ENCODE measurements at places on chromosomes 4 and X.
A peak's percentile ranks its signal among the peaks of the same experiment; 100 is the strongest.

GRCh38 chr4:127782275-127783025 lies at the start of gene HSPA4L:
HSPA4L (plus strand) TSS chr4:127782322; CDS start chr4:127782551, 229 bp downstream.
- H3K4me3 ChIP-seq, result peak within 1 kb of the TSS; percentile 91
- peak; percentile 50 for DNase-seq
- H3K4me1 ChIP-seq, result peaks cover 12% of the 10 kb centered on the region
- peaks cover 57% of the 10 kb centered on the region for H3K27me3 ChIP-seq

GRCh38 chrX:148314876-148315275 lies 185.5 kb upstream of the AFF2 start:
- DNase-seq, result no peak
- no peaks in the 10 kb centered on the region for H3K36me3 ChIP-seq
- H3K27ac ChIP-seq, result no peak overlapping the region

DNA sequence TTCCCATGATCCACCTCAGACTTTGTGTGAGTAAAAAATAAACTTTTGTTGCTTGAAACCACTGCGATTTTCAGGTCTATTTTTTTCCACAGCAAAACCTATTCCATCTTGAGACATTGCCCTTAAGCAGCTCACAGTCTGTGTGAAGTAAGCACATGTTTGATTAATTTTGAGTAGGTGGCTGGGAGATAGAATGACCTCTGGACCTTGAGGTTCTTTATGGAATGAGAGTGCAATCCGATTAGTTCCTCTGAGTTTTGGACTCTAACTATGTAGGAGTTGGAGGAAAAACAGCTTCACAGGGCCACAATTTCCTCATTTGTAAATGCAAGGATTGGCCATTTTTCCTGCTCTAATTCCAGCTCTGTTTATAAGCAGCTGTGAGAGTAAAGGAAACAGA lies 234.1 kb upstream of the IGFBP7 start:
- H3K4me1 ChIP-seq, result no peaks in the 10 kb centered on the region
- H3K36me3 ChIP-seq, result no peaks in the 10 kb centered on the region
- H3K4me3 ChIP-seq, result no peak overlapping the region
- peaks cover 5% of the 10 kb centered on the region for H3K27me3 ChIP-seq
- no peak overlapping the region for H3K27ac ChIP-seq

GRCh38 chr4:6804082-6804752 lies 21.7 kb downstream of the KIAA0232 start:
- H3K27me3 ChIP-seq, result no peaks in the 10 kb centered on the region
- H3K36me3 ChIP-seq, result peaks cover 22% of the 10 kb centered on the region
- H3K27ac ChIP-seq, result peak overlapping the region; percentile 11
- H3K4me3 ChIP-seq, result no peak overlapping the region

DNA sequence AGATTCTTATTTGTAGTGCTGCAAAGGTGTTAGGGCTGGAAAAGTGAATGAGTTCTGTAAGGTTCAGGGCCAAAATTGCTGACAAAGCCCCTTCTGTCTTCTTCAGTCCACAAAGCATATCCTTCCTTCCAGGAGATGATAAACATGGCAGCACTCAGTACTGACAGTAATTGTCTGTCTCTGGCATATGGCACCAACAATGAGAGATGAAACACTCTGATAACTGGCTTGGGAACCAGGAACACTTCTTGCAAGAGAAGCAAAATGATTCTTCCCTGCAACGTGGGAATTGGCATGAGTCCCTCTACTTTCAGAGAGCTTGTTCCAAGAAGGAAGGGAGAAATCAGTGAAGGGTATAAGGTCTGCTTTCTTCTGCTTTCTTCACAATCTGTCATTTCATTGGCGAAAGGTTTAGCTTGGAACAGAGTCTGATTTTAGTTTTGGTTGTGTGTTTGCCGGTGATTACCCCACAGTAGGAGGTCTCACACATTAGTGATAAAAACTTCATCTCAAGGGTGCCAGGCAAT lies 963.3 kb downstream of the NLGN4X start:
- no peak overlapping the region for H3K27ac ChIP-seq
- DNase-seq, result no peak
- H3K36me3 ChIP-seq, result no peaks in the 10 kb centered on the region
- no peaks in the 10 kb centered on the region for H3K27me3 ChIP-seq
- no peak overlapping the region for H3K4me3 ChIP-seq

GRCh38 chrX:120446498-120446897 lies 22.6 kb downstream of the LAMP2 start:
- H3K27ac ChIP-seq, result no peak overlapping the region
- peaks cover 42% of the 10 kb centered on the region for H3K36me3 ChIP-seq
- H3K4me3 ChIP-seq, result no peak overlapping the region
- H3K4me1 ChIP-seq, result no peaks in the 10 kb centered on the region
- H3K27me3 ChIP-seq, result no peaks in the 10 kb centered on the region
- DNase-seq, result no peak

- no peaks in the 10 kb centered on the region for H3K4me1 ChIP-seq
- H3K4me3 ChIP-seq, result no peak overlapping the region
- no peaks in the 10 kb centered on the region for H3K27me3 ChIP-seq
- no peaks in the 10 kb centered on the region for H3K36me3 ChIP-seq
- no peak overlapping the region for H3K27ac ChIP-seq
Measured at GRCh38 chrX:120653000-120653399, 23.1 kb upstream of the C1GALT1C1 start.

- H3K36me3 ChIP-seq, result no peaks in the 10 kb centered on the region
- no peak overlapping the region for H3K27ac ChIP-seq
- H3K4me1 ChIP-seq, result no peaks in the 10 kb centered on the region
- no peak for DNase-seq
- H3K27me3 ChIP-seq, result peaks cover 7% of the 10 kb centered on the region
Measured at GRCh38 chrX:150201841-150202240, 161.3 kb upstream of the MAMLD1 start.

GRCh38 chrX:115624916-115625315 lies 63.9 kb downstream of the PLS3 start:
- DNase-seq, result no peak
- peaks cover 5% of the 10 kb centered on the region for H3K4me1 ChIP-seq
- peak overlapping the region; percentile 81 for H3K27ac ChIP-seq
- no peak overlapping the region for H3K4me3 ChIP-seq
- no peaks in the 10 kb centered on the region for H3K27me3 ChIP-seq

DNA sequence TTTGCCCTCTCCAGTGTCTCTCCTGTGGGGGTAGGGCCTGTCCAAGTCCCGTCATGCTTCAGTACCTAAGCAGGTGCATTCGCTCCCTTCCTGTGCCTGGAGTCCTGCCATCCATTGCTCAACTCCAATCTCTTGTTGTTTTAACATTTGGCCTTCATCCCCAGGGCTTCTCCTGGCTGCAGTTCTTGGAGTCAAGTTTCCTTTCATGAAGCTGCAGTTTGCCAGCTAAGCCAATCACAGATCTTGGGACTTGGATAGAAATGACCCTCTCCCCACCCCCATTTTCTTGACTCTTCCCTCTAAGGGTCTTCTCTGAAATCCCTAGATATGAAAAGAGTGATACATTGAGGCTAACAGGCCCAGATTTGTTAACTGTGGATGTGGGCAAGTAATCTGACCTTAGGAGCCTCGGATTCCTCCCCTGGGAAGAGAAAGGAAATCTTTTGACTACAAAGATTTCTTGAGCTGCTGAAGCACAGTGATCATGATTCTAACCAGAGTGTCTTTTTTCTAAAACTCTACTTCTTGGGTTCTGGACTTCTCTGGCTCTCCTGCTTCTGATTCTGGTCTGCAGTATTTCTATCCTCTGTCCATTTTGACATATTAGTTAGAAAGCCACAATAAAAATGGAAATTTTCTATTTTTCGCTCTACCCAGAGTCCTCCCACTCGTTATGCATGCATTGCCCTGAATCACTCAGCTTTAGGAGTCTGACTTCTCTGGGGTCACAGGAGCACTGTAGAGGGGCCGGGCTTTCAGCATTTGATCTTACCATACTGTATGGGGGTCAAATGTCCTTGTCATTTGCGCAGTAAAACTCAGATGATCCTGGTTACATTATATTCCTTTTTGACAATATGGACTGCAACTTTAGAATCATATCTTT lies 61.0 kb downstream of the CHRNA9 start:
- H3K27ac ChIP-seq, result peak overlapping the region; percentile 87
- no peaks in the 10 kb centered on the region for H3K36me3 ChIP-seq
- H3K27me3 ChIP-seq, result peaks cover 3% of the 10 kb centered on the region

DNA sequence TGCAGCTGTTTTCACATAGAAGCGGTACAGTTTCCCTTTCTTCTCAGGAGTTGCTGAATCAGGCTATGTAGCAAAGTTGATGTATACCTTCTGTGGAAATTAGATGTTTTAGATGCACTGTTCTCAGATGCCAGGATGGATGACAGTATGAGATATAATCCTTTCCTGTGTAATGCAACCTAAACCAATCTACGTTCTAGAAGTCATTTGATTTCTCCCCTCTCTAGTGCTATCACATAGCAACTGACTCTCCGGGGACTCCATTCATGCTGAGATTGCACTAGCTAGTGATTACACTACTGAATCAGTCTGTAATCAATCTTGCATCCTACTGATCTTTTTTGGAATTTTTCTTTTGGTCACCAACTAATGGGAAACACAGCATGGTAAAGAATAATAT lies 1881.7 kb downstream of the PCDH7 start:
- no peaks in the 10 kb centered on the region for H3K27me3 ChIP-seq
- DNase-seq, result no peak
- no peaks in the 10 kb centered on the region for H3K36me3 ChIP-seq
- H3K4me1 ChIP-seq, result no peaks in the 10 kb centered on the region
- no peak overlapping the region for H3K4me3 ChIP-seq
- H3K27ac ChIP-seq, result no peak overlapping the region

GRCh38 chr4:140839406-140839805 lies 83.2 kb upstream of the TBC1D9 start:
- peaks cover 4% of the 10 kb centered on the region for H3K4me1 ChIP-seq
- H3K27me3 ChIP-seq, result peaks cover 8% of the 10 kb centered on the region
- H3K27ac ChIP-seq, result no peak overlapping the region
- DNase-seq, result no peak

- peaks cover 42% of the 10 kb centered on the region for H3K4me1 ChIP-seq
- H3K27ac ChIP-seq, result no peak overlapping the region
- no peak overlapping the region for H3K4me3 ChIP-seq
- no peaks in the 10 kb centered on the region for H3K36me3 ChIP-seq
Measured at GRCh38 chr4:2288051-2288541, 26.2 kb upstream of the MXD4 start.

- H3K4me3 ChIP-seq, result no peak overlapping the region
- no peaks in the 10 kb centered on the region for H3K27me3 ChIP-seq
- DNase-seq, result no peak
- no peaks in the 10 kb centered on the region for H3K36me3 ChIP-seq
- H3K4me1 ChIP-seq, result peaks cover 5% of the 10 kb centered on the region
Measured at GRCh38 chr4:97656044-97656720, 487.1 kb downstream of the STPG2 start.

DNA sequence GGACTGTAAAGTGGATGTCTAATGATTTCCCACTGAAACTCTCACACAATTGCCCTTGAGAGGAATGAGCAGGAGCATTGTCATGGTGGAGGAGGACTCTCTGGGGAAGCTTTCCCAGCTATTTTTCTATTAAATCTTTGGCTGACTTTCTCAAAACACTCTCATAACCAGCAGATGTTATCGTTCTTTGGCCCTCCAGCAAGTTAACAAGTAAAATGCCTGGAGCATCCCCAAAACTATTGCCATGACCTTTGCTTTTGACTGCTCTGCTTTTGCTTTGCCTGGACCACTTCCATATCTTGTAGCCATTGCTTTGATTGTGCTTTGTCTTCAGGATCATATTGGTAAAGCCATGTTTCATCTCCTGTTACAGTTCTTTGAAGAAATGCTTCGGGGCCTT lies 120.2 kb upstream of the PDE5A start:
- H3K4me1 ChIP-seq, result no peaks in the 10 kb centered on the region
- no peak overlapping the region for H3K27ac ChIP-seq
- H3K27me3 ChIP-seq, result peaks cover 4% of the 10 kb centered on the region
- H3K36me3 ChIP-seq, result no peaks in the 10 kb centered on the region
- no peak overlapping the region for H3K4me3 ChIP-seq

DNA sequence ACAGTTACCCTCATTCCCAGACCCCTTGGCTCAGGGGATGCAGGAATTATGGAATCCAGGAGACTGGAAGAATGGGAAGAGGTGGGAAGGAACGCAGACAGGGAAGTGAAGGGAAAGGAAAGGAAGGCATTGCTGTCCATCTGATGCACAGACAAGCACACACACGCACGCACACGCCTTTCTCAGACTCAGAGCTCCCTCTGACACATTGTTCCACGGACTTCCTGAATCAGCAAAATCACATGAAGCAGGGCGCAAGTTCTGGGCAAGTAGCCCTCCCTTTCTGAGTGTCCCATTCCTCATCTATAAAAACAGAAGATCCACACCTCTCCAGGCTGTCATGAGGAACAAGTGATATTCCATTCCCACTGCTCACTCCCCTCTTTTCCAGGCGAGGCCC lies 13.2 kb downstream of the IQSEC2 start:
- DNase-seq, result no peak
- H3K4me3 ChIP-seq, result no peak overlapping the region
- peak overlapping the region; percentile 10 for H3K27ac ChIP-seq
- H3K36me3 ChIP-seq, result no peaks in the 10 kb centered on the region
- peaks cover 32% of the 10 kb centered on the region for H3K4me1 ChIP-seq

- no peaks in the 10 kb centered on the region for H3K27me3 ChIP-seq
- H3K36me3 ChIP-seq, result no peaks in the 10 kb centered on the region
- no peak overlapping the region for H3K4me3 ChIP-seq
- H3K4me1 ChIP-seq, result no peaks in the 10 kb centered on the region
Measured at GRCh38 chrX:47958761-47959342, 44.9 kb downstream of the ZNF182 start.

- no peak overlapping the region for H3K27ac ChIP-seq
- DNase-seq, result no peak
- H3K27me3 ChIP-seq, result no peaks in the 10 kb centered on the region
- H3K36me3 ChIP-seq, result no peaks in the 10 kb centered on the region
Measured at GRCh38 chr4:161906836-161907589, 256.8 kb downstream of the FSTL5 start.

GRCh38 chr4:3582091-3582475 lies 49.9 kb upstream of the LRPAP1 start:
- H3K36me3 ChIP-seq, result no peaks in the 10 kb centered on the region
- no peak overlapping the region for H3K27ac ChIP-seq
- H3K4me1 ChIP-seq, result peaks cover 28% of the 10 kb centered on the region
- H3K4me3 ChIP-seq, result no peak overlapping the region

GRCh38 chrX:72123471-72124185 lies 8.1 kb downstream of the RTL5 start:
- peaks cover 2% of the 10 kb centered on the region for H3K27me3 ChIP-seq
- H3K4me3 ChIP-seq, result peak overlapping the region; percentile 66
- H3K4me1 ChIP-seq, result peaks cover 63% of the 10 kb centered on the region
- H3K36me3 ChIP-seq, result peaks cover under 1% of the 10 kb centered on the region
- H3K27ac ChIP-seq, result peak overlapping the region; percentile 99

GRCh38 chr4:76957004-76957738 lies 7.6 kb downstream of the SEPTIN11 start:
- no peaks in the 10 kb centered on the region for H3K27me3 ChIP-seq
- DNase-seq, result no peak
- H3K27ac ChIP-seq, result peak overlapping the region; percentile 14
- peaks cover 75% of the 10 kb centered on the region for H3K4me1 ChIP-seq
